Erythroblast (primary cell): ENCODE measurements at places on chromosomes 12 and 14.

GRCh38 chr12:459430-460258 is at the start of gene B4GALNT3:
Gene B4GALNT3, plus strand, starts transcription at chr12:459939. Its CDS starts 438 bp downstream, at chr12:460377.
- peak; percentile 23 for DNase-seq

GRCh38 chr14:49050822-49051221 is 535.4 kb downstream of the RPS29 start:
- no peak for DNase-seq

DNA sequence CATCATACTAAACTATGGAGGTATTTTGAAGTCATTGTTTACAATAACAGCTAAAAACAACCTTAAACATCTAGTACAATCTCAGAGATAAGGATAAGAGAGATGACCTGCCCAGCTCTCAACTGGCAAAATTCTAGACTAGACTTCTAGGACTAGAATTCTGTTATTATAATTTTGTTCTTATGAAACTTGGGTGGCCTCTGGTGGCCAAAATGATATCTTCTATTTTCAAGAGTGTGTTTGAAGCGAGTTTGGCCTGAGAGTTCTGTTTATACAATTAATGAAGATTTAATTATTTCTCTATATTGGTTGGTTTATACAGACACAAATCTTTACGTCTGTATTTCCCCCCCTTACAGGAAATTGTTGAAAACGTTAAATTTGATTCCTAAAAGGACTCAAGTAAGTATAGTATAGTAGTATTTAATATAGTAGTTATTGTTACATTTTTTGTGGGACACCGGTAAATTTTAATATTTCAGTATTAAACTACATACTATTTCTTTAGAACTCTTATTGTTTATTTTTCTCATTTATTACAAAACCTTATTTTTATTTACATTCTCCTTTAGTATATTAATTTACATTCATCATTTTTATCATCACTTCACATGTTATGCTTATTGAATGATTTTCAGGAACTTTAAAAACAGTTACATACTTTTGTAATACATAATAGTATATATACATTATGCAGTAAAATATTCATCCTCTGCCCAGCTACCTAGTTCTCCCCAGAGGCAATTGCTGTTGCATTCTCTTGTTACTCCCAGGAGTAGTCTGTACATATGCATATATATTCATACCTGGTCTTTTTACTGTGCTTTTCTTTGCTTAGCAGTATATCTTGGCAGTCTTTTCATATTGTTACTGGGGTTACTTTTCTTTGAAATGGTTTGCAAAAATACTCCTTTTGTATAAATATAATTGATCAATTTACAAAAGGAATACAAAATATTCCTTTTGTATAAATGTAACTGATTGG is 6.6 kb downstream of the PPHLN1 start:
- peak; percentile 78 for DNase-seq

DNA sequence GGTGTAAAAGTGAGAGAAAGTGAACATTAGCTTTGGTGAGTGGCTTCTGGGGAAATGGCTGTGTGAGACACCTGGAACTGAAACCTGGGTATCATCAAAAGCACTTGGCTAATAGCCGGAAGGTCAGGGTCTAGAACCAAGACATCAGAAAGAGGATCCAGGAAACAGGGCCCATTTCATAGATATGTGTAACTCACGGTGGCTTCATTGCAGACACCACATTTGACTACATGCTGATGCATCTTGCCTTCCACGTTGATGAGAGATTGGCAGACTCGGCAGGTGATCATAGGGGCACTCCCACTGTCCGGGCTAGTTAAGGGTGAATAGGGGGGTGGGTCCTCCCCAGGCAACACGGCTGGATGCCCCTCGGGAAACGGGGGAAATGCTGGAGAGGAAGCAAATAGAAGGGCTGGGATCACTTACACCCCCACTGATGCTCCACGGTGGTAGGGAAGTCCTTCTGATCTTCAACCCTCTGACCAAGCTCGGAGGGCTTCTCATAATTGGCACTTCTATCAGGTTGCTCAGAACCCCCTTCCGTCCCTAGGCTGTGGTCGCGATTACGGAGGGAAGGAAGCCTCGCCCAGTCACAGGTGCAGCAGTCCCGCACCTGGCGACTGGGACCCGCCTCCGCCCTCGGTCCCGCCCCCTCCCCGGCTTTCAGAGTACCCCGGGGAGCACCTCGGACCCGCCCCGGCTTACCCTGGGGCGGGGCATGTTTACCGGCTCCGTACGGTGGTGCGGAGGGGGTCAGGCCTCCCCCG is 593 bp downstream of the PIP4P1 start:
- peak; percentile 77 for DNase-seq

GRCh38 chr14:79419571-79420327 is 791.6 kb downstream of the DIO2 start:
- no peak for DNase-seq

- DNase-seq: no peak
These were observed 97.6 kb downstream of the NINJ2 start for GRCh38 chr12:565589-566105.

GRCh38 chr12:69553628-69554248 is 31.5 kb upstream of the CCT2 start:
- DNase-seq: no peak

- DNase-seq: peak; percentile 59
These were observed 21.1 kb downstream of the FUT8 start for GRCh38 chr14:65433646-65434045.

- DNase-seq: no peak
These were observed 47.1 kb downstream of the MLXIP start for GRCh38 chr12:122125452-122126341.

GRCh38 chr12:45828402-45828801 is 98.9 kb downstream of the ARID2 start:
- DNase-seq: no peak

GRCh38 chr14:73784181-73784987 is 67.2 kb upstream of the PTGR2 start:
- no peak for DNase-seq

- DNase-seq: peak; percentile 79
These were observed 704 bp downstream of the ATP2B1 start for GRCh38 chr12:89707703-89708564.

DNA sequence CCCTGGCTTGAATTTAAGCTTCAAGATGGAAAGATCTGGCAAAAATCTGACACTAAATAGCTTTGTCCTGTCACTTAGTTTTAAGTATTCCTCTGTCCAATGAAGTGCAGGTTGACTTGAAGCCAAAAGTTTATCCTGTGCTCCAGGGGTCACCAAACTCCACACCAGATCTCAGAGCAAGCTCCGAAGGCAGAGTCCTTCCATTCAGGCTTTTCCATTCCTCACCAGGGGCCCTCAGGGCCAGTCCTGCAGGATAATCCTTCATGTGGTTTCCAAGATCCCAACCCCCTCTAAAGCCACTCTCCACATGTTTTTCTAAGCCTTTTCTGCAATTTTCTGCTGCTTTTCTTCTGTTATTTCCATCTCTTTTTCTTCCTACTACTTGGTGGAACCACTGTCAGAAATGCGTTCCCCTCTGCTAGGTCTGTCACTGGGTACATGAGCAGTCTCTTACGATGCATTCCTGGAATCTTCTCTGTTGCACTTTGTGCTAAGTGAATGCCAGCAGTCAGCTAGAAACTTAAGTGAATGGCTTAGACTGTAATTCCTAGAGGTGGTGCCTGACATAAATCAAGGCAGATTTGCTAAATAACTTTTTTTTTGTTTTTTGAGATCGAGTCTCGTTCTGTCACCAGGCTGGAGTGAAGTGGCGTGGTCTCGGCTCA is 251.4 kb downstream of the MSRB3 start:
- DNase-seq: no peak

- DNase-seq: no peak
These were observed 107.0 kb downstream of the ATXN7L3B start for GRCh38 chr12:74644681-74645080.

GRCh38 chr14:68506021-68506644 is 286.7 kb downstream of the ZFP36L1 start:
- DNase-seq: no peak

- no peak for DNase-seq
These were observed 262.6 kb downstream of the ADAMTS20 start for GRCh38 chr12:43289426-43289801.

DNA sequence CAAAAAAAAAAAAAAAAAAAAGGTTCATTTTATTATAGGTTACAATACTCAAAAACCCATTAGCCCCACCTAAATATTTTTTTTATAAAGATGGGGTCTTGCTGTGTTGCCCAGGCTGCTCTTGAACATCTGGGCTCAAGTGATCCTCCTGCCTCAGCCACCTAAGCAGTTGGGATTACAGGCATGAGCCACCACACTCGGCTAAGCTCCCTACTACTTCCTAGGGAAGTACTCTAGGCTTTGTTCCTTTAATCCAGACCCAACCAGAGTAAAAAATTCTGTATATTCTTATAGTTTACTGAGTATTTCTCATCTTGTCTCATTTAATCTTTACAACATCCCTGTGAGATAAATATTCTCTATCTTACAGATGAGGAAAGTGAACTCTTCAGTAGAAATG is 50.7 kb downstream of the RBMS2 start:
- no peak for DNase-seq

DNA sequence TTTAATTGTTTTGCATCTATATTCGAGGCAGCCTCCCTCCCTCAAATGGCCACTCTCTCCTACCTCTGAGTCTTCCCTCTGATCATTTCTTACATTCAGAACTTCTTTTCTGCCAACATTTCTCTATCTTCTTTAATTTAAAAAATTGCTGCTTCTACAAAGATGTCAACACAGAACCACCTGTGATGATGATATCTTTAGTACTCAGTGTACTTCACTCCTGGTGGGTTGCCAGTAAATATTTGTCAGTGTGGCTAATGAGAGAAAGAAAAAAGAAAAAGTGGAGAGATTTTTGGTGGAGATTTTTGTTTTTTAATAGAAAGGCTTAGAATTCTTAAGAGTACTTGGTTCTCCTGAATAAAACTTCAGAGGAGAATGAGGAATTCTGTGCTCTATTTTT is 8.1 kb downstream of the RIC8B start:
- DNase-seq: no peak

DNA sequence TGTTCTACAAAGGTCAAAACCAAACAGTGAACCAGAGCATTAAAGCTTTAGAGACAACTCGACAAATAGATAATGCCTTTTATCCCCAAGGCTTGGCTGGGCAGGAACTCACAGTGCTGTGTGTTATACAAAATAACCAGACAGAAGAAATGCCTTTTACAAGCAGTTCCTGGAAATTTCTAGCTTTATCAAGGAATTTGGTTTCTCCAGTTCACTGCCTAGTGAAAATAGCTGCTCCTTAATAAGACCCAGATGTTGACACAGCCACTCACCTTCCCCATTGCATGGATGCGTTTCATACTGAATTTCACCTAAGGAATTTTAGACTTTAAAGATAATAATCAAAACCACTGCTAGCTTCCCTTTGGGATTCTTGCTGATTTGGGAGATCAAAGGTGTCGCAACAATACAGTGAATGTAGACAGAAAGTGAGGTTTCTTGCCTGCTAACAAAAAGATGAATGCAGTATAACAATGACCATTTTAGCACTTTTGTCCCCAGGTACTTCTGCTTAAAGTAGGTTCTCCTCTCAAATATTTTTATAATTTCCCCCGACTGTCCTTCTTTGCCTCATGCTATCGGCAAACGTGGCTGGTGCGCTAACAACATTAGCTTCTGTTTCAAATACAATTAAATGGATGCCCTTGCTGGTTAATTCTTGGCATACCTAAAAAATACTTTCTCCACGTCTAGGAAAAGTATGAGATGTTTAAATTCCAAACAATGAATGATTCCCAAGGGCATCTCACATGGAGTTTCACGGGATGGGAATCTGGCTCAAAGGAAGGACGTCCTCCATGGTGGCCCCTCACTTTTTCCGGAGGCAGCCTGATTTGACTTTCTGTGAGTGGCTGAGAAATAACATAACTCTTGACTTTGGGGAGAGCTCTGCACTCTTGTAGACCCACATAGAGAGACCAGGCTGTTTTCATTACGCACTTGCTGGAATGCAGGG is 162.4 kb downstream of the C12orf75 start:
- DNase-seq: no peak

- DNase-seq: no peak
These were observed 57.2 kb upstream of the CAPRIN2 start for GRCh38 chr12:30811966-30812365.

DNA sequence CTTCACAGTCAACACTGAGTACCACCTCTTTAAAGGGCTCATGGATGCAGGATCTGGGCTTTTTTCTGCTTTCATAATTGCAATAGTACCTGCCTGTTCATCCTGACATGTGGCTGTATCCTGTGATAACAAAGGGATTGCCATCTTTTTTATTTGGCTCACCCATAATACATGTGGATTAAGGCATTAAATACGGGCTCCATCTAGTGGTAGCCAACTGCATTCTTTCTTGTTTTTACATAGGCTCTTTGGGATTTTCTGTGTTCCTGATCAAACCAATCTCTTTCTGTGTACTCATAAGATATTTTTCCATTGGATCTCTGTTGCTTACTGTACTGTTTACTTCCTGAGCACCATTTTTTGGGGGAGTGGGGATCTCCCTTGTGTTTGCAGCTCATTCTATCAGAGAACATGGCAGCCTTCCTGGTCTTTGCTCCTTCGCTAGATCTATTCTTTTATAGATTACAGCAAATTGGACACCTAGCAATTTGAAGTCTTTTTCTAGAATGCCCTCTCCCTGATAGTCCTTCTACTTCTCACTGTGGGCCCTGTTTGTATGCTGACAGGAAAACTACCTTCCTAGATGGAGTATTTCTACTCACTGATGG is 723.4 kb upstream of the MDGA2 start:
- DNase-seq: peak; percentile 41
